ENCODE measurements at places on chromosomes 2 and 18.
A peak's percentile ranks its signal among the peaks of the same experiment; 100 is the strongest.

DNA sequence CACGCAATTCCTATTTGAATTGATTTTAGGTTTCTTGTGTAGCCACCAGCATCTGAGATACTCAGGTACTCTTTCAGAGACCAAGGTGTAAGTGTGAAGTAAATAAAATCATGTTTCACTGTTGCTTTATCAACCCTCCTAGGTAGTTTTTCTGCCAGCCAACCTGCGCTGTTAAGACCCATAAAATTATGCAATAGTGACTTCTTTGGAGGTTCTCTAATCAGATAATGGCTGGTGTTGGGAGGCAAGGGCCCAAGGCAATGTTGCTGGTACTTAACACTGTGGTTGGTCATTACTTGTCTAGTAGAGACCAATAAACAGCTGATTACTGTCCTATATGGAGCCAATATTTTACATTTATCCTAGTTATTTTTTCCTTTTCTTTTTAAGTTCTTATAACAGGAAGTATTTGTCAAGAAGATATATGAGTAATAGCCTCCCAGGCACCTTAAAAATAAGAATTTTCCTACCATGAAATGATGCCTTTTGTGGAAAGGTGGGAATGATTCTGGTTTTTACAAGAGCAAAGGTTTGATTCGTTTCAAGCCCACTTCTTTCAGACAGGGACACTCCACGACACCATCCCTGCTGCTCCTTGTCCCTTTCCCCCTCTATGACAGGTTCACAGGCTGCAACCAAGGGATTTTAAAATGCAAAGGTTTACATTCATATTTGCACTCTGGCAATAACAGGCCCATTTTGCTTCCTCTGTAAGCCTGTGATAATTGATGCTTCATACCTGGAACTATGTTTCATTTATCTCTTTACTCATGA, 259.3 kb downstream of the MEIS1 start:
- ATAC-seq = no peak

DNA sequence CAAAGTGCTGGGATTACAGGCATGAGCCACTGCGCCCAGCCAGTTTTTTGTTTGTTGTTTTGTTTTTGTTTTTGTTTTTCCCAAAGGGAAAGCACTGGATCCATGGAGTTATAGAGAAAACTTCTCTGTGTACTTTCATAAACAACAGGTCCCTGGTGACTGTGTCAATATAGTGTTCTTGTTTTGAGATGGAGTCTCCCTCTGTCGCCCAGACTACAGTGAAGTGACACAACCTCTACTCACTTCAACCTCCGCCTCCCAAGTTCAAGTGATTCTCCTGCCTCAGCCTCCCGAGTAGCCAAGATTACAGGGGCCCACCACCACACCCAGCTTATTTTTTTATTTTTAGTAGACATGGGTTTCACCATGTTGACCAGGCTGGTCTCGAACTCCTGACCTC, 16.5 kb downstream of the USP34 start:
- ATAC-seq = no peak

DNA sequence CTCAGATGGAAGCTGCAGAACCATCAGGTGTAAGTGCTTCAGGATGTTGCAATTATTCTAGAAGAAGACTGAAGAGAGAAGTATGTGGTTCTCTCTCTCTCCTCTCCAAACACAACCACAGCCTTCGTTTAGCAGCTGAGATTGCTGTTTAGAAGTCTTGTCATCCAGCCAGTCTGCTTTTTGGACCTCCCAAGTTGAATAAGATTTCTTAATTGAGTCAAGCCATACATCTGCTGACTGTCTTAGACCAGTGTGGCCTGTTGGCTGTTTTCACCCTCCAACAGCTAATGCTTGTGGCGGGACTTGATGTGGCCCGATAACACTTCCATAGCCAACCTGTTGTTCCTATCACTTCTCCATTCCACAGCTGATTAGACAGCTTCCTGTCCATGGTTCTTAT, 91.3 kb upstream of the TMEM17 start:
- ATAC-seq = no peak

- no peak for ATAC-seq
Observed at GRCh38 chr2:14303366-14304115, 329.0 kb upstream of the LRATD1 start.

DNA sequence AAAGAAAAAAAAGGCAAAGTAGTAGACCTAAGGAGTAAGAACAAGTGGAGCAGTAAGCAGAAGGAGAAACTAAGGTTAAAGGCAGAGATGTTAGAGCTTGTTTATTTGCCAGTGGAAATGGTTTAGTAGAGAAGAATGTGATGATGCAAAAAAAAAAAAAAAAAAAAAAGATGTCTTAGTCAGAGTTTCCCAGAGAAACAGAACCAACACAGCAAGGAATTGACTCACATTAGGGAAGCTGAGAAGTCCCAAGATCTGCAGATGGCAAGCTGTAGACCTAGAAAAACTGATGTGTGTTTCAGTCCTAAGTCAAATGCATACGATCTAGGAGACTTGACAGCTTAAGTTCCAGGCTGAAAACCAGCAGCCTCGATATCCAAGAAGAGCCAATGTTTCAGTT, 1548.8 kb upstream of the LRRTM1 start:
- no peak for ATAC-seq

DNA sequence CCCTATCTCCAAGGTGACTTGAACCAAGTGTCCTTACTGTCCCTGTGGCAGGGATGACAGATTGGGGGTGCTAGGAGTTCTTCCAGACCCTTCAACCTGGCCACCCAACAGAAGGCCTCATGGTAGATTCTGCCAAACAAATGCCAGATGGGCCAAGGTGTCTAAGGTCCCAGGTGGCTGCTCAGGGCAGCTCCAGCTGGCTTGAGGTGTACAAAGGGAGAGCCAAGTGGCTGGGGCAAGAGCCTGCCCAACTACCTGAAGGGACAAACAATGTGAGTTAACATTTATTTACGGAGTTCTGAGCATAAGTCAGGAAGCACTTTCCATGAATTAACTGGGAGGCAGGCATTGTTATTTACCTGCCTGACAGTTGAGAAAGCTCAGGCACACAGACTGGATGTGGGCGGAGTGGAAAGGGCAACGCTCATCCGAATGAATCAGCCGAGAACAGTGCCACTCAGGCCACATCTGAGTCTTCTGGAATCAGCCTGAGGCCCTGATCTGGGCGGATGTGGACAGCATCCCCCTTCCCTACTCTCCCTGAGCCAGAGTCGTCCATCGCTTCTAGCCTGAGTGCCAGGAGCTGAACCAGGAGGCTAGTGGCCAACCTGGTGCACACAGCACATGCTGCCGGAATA, 4.4 kb upstream of the KCNIP3 start:
- ATAC-seq = no peak

- ATAC-seq = peak; percentile 76
Observed at GRCh38 chr18:62329691-62330454, 4.8 kb downstream of the TNFRSF11A start.
